ENCODE measurements at places on chromosomes 12 and 14. TPM values are rescaled to one million over a fixed set of nuclear protein-coding genes. Genes with fewer than 3 reads are reported as not detected.

RNF10 gene
- total RNA-seq, result 242 TPM

GPR135 gene
- total RNA-seq, result 1.4 TPM

MSI1 gene
- 5.4 TPM for total RNA-seq

PLEKHD1 gene
- total RNA-seq, result 0.22 TPM

FGD4 gene
- total RNA-seq, result 17.3 TPM

KRT80 gene
- not detected for total RNA-seq

TRHDE gene
- total RNA-seq, result 1.5 TPM

CCNK gene
- 31.9 TPM for total RNA-seq

KRT5 gene
- not detected for total RNA-seq

GRIP1 gene
- 4.1 TPM for total RNA-seq

SLC35E3 gene
- 2.6 TPM for total RNA-seq

KRT83 gene
- not detected for total RNA-seq

WNT5B gene
- 3.2 TPM for total RNA-seq

BCL2L2 gene
- 37.3 TPM for total RNA-seq

ZDHHC22 gene
- total RNA-seq, result not detected

KIF26A gene
- total RNA-seq, result 6.3 TPM

HNRNPC gene
- total RNA-seq, result 238 TPM

- peak; percentile 83 for DNase-seq
Measured at GRCh38 chr12:15987696-15988095, 76.6 kb downstream of the DERA start.

GRCh38 chr12:42660968-42661937 is 71.7 kb upstream of the PRICKLE1 start:
- DNase-seq, result no peak

GRCh38 chr14:54221971-54222370 is 174.8 kb upstream of the CDKN3 start:
- DNase-seq, result no peak

- no peak for DNase-seq
Measured at GRCh38 chr14:24317141-24317928, 6.0 kb downstream of the LTB4R start.

DNA sequence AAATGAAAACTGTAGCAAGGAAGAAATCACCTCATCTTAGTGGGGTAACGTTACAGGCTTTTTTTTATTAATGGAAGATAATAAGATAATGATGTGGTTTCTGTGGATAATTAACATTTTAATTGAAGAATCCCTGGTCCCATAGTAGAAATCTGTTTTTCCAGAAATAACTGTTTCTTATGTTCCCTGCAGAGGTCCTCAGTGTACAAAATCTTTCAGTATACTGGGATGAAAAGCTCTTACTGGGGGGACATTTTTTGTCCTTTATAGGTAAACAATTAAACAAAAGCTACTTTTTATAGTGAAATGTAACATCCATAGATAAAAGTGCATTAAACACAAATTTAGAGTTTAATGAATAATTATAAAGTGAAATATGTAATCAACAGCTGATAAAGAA is 312.2 kb downstream of the ATXN7L3B start:
- DNase-seq, result no peak

DNA sequence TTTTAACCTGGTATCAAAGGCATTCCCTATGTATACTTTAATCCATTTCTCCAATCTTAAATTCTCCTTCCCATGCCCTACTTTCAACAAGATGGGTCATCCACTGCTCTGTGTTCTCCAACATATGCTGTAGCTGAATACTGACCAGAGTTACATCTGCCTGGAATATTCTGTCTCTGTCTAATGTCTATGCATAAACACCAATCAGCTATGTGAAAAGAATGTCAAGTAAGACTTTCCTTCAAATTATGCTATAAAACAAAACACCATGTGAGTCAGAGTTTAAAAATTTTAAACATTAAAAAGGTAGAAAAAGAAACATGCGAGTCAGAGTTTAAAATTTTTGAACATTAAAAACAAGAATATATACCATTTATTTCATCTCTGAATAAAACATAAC is 19.3 kb downstream of the NT5DC3 start:
- DNase-seq, result no peak

DNA sequence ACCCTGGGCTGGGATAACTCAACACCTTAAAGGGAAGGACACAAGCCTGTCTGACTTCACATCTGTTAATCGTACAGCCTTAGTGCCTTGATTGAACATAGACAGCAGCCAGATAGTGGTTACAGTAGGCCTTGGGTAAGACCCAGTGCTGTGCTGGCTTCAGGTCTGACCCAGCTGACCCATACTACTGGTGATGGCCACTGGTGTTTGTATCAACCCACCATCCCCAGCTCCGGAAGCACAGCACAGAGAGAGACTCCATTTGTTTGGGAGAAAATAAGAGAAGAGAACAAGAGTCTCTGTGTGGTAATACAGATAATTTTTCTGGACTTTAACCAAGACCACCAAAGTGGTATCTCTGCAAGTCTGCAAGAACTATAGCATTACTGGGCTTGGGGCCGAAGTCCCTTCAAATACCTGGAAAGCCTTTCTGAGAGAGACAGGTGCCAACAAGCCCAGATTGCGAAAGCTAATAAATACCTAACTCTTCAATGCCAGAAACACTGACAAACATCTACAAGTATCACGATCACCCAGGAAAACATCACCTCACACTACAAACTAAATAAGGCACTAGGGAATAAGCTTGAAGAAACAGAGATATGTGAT is 330.1 kb upstream of the GARIN2 start:
- DNase-seq, result no peak

DNA sequence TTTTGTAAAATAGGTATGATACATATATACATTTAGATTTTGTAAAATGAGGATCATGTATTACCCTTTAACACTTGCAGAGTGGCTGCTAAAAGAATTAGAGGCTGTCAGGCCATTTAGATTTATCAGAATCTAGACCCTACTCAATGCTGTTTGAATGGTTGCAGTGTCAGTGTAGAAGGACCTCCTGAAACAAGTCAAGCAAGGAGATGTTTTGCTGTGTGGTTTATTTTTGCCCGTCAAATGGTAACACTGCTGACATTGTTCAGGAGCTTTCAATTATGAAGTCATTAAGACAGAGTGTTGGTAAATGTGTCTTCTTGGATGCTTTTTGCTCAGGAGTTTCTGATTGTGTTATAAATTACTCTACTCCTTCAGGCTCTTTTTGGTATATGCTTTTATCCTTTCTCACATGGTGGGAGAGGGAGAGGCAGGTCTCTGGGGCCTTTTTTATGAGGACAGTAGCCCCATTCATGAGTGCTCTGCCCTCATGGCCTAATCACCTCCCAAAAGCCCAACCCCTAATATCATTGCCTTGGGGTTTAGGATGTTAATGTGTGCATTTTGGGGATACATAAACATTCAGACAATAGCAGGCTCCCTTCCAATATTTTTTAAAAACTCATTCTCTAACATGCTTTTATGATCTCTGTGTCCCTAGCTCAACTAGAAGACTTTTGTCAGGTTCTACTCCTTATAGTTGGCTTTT is 16.5 kb downstream of the EID3 start:
- DNase-seq, result no peak

- peak; percentile 74 for DNase-seq
Measured at GRCh38 chr12:105053116-105053572, 31.1 kb downstream of the ALDH1L2 start.

DNA sequence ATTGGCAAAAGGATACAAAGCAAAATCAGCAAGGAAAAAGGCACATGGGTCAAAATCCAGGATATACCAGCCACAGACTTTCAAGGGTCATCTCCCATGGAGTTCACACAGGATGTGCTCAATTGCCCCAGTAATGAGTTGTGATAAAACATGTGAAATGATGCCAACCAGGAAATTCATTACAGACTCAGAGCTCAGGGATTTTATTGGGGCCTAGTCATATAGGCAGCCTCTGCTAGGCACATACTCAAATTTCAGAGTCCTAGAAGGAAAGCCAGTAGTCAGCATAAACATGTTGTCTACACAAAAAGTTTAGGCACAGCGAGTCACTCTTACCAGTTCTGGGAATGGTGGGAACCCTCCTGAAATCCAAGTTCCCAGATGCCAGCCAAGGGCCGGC is 64.4 kb upstream of the OSBPL8 start:
- DNase-seq, result no peak

- DNase-seq, result no peak
Measured at GRCh38 chr12:96886998-96887677, 19.9 kb upstream of the NEDD1 start.

GRCh38 chr12:75361408-75361807 is 26.9 kb downstream of the GLIPR1L1 start:
- no peak for DNase-seq

DNA sequence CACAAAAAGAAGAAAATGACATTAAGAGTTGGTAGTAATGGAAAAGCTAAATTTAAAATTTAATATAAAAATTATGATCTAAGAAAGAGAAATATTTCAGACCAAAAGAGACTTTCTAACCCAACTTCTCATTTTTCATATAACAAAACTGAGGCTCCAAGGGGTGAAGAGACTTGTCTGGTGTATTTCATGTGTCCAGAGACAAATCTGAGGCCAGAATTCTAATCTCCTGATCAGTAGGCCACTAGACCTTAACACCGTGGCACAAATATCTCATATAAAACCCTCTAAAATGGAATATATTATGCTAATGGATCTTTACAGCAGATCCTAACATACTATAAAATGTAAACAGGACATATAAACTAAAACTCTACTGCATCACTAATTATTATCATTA is 275.7 kb upstream of the SLC16A7 start:
- DNase-seq, result no peak

DNA sequence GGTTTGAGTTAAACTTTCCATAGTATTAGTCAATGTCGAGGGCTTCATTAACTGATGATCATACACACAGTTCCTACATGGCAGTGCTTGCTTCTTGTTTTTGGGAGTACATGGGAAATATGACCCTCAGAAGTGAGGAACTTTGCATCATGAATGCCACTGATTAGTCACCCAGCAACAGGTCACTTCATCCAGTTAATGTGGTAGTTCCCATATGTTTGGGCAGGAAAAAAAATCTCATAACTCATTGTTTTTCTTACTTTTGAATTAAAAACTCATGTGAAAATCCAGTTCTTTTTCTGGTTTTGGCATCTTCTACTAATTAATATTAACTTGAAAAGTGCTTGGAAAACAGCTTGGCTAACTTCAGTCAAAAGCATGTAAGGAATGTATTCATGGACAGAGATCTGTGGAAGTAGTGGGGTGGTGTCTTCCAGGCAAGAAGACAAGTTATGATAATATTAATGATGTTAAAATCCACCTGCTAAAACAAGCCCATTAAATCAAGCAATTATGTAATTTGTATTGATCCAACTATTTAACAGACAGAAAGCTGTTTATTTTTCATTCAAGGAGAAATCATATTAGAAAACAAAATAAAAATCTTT is 309.1 kb upstream of the NAV3 start:
- DNase-seq, result no peak

DNA sequence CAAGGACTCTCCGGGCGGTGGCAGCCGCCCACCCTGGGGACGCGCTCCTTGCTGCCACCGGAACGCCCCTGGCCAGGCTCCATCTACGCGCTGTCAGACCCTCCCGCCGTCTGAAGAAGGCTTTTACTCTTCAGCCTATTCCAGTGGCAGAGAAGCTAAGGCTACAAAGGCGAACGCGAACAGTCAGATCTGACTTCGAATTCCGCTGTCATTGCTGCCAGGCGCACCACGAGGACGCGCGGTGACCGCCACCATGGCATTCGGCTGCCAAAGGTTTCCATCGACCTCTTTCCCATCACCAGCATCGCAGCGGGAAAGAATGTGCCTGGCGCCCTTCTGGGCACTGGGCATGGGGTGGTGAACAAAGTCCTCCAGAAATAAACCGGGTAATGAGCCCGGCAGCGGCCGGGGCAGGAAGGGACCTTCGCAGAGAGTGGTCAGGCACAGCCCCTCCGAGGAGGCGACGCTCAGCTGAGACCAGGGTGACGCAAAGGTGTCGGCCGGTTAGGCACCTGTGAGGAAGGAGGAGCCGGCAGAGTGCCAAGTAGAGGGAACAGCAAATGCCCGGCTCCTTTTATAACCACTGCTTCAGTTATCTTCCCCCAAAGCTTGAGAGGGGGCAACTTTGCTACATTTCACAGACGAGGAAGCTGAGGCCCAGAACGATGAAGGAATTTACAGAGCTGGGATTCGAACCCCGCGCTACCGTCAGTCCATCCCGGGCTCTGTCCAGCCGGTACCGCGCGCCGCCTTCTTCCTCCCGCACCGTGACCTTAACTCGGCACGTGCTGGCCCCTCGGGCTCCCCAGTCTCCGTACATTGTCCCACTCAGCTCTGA is 1.9 kb upstream of the RFX4 start:
- DNase-seq, result no peak

DNA sequence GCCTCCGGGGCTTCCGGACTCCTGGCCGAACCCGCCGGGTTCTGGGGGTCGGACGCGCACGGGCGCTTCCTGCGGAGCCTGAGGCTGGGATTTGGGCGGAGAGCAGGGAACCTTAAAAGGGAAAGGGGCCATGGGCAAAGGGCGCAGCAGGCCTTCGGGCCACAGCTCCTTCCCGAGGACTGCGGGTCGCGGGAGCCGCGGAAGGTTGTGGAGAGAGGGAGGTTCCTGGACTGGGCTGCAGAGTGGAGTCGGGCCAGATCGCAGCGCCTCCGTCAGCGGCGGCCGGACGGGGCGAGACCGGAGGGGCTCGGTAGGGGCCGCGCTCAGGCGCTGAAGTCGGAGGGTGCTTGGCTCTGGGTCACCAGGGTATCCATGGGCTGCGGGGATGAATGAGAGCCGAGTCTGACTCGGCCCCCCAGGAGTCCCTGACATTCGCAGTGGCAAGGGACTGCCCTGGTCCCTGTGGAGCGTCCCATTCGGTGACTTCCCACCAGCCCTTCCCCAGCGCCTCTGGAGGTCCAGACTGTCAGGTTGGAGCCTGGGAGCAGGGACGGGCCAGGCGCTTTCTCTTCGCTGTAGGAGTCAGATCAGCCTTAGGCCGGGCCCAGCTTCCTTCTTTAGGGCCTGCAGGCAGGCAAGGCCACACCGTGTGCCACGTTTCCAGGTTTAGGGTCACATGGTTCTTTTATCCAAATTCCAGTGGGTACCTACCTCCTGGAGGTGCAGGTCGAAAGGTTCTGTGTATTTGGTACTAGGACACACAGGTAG is 938 bp upstream of the SLC25A29 start:
- peak; percentile 60 for DNase-seq

DNA sequence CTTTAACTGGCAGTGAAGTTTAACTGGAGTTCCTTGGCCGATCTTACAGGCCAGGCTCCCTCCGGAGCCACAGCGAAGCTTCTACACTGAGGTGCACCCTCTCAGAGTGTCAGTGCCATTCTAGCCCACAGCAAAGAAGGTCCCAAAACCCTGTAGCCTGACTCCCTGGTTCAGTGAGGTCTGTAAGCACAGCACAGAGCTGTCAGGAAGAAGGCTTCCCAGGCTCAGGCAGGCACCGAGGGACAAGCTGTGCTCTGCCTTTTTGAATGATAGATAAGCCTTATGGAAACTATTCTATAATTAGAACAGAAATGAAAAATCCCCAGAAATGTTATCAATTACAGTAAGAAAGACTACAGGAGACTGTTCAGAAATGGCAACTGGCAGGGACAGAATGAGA is 40.2 kb downstream of the MOK start:
- peak; percentile 63 for DNase-seq

DNA sequence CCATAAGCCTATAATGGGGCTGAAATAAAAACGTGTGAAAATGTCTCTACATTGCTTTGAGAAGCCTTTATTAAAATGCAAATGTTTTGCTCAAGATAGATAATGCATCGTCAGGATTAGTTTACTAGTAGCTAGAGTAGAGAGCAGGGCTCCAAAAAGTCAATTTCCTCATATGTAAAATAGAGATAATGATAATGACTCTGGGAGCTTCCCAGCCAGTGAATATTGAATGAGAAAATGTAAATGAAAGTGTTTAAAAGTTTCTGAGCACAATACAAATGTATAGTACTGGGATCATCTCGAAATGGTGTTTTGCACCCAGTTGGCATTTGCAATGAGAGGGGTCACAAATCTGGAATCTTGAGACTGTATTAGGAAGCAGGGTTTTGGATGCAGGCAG is 135.3 kb downstream of the OTOGL start:
- DNase-seq, result no peak

Data from Right ventricle myocardium superior (tissue), 1 donor.